ENCODE measurements at places on chromosomes 11 and 22.

GRCh38 chr11:1156506-1157340 lies 1.0 kb upstream of the MUC5AC start:
- DNase-seq: no peak

DNA sequence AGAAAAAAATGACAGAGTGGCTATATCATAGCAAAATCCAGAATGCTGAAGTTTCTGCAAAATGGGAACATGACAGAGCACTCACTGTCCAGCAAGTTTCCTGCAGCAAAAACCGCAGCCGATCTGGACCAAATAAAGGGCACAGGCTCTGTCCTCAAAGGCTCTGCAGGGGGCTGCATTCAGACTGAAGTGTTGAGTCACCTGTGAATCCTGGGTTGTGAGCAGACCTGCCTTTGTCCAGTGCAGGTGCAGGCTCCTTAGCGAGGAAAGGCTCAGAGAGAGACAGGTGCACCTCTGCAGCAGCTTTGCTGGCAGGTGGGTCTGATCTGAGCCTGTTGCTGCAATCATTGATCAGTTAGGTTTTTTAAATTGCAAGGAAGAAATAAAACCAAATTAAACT lies 29.3 kb upstream of the NFAM1 start:
- no peak for DNase-seq

- DNase-seq: no peak
These were observed 246.2 kb downstream of the NTM start for GRCh38 chr11:131616481-131617140.

GRCh38 chr11:4464216-4465159 lies 15.4 kb downstream of the OR52K2 start:
- DNase-seq: no peak

DNA sequence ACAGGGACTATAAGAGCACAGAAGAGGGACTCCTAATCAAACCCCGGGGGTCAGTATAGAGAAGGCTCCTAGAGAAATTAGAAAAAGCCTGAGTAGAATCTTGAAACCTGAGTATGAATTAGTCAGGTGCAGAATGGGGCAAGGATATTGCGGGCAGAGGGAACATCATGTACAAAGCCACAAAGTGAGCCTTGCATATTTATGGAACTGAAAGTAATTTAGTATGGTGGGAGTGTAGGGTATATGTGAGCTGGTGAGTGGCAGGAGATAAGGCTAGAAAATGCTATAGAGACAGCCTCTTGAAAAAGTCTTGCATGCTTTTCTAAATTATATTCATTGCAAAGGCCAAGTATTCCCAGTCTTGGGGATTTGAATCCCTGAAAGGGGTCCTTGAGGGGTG lies 93.7 kb downstream of the STIM1 start:
- DNase-seq: no peak

DNA sequence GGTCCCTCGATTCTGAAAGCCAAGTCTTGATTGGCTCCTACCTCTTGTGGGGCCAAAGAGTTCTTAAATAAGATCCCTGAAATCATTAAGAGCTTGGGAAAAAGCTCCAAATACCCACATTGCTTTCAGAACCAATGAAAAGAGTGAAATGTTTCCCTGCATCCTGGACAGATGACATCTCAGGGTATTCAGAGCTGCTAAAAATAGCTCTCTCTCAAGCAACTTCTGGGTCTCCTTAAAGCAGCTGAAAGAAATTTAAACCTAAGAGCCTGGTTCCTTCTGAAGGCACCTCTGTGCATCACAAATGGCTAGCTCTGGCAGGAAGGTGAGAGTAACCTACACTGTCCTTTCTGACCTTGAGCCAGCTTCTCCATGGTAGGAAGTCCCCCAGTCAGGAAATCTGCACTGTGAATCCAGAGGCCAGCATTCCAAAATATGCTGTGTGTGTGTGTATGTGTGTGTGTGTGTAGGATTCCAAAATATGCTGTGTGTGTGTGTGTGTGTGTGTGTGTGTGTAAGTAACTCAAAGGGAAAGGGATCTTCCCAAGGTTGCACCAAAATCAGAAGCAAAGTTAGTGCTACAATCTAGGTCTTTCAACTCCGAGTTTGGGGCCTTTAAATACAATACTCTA lies 50.1 kb downstream of the RELT start:
- no peak for DNase-seq

GRCh38 chr11:112285841-112286311 lies 25.2 kb upstream of the PLET1 start:
- DNase-seq: no peak

GRCh38 chr11:111347723-111348115 lies 31.4 kb downstream of the POU2AF1 start:
- DNase-seq: no peak

- DNase-seq: no peak
These were observed 379.9 kb downstream of the TTC28 start for GRCh38 chr22:28299753-28300152.

- no peak for DNase-seq
These were observed 62.0 kb upstream of the YPEL1 start for GRCh38 chr22:21797444-21798221.

- no peak for DNase-seq
These were observed 1.5 kb downstream of the DGKZ start for GRCh38 chr11:46348566-46349401.

- DNase-seq: no peak
These were observed 20.5 kb downstream of the PAX6 start for GRCh38 chr11:31790649-31791048.

DNA sequence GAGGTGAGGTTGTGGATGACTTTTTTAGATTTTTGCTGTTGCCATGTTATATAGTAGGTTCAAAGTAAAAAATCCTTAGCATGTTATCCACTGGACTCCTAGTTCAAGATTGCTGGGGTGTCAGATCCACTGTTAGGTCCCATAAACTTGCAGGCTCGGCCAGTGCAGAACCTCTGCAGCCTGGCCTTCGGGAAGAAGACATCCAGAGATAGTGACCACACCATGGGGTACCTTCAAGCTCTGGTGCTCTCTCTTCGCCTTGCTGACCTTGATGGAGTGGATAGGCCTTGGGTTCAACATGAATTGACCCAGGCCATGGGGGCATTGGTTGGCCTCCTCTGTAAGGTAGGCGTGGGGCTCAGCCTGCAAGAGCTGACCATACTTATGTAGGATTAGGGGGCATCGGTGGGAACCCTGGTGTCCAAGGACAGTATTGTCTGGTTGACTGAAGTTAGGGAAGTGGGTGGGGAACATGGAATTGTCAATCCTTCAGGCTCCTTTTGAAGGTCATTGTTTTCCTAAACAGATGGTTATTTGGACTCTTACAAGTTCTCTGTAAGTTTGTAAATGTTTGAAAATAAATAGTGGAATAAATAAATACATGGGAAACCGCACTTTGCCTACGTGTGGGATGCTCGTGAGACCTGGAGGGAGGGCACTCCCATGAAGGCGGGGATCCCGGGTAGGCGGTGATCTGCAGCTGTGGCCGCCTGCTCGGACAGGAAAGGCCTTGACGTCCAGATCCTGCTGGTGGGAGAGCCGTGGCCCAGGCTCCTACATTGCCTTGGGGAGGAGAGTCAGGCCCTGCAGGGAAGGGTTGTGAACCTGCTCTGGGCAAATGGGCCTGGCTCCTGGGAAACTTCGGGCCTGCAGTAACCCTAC lies 37.1 kb downstream of the BCR start:
- DNase-seq: no peak
